ENCODE measurements at places on chromosomes 3 and 15.

GRCh38 chr15:58732625-58733363, 16.7 kb downstream of the ADAM10 start:
- no peak for DNase-seq

- no peak for DNase-seq
Observed at GRCh38 chr3:38039899-38040261, 872 bp downstream of the DLEC1 start.

DNA sequence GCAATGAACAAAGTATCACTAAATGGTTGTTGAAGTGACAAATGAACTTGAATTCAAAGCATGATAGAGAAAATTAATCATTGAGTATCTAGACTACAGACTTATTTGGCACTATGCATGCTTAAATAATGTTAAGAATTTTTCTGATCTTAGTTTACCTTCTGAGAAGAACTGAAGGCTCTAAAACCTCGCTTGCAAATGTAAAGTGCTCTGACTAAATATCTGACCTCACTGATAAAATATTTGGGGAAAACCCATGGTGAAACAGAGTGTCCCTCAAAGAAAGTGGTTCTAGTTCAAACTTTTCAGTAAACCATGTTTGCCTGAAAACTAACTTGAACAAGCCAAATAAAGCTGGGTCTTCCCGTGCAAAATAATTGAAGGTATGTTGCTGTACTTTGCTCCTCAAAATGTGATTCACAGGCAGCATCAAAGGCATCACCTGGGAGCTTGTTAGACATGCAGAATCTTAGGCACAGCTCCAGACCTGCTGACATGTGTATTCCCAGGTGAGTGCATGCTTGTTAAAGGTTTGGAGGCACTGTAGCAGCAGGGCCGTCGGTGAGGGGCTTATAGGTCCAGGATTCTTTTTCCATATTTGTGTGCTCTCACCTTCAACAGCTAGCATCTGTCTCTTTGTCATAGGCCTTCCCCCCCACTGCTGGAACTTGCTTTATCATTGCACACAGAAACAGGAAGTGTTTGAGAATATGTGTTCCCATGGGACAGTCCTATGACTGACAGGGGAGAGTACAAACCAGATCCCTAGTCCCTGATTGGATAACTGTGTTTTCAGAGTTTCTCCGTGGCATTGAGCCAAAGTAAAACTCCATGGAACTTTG, 524.2 kb upstream of the LMCD1 start:
- DNase-seq, result no peak

DNA sequence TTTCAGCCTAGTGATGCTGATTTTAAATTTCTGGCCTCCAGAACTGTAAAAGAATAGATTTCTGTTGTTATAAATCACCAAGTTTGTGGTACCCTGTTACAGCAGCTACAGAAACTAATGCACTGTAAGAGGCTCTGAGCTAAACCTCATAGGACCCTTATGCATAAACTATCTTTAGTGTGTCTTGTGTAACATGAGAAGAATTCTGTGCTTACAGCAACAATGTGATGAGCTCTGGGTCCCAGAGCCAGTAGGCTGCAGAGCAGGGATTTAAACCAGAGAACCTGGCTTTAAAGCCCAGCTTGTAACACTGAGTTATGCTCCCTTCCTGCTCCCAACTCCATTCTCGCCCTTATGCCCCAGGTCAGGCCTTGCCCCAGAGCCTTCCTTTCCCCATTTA, 113.1 kb downstream of the THSD4 start:
- no peak for DNase-seq

DNA sequence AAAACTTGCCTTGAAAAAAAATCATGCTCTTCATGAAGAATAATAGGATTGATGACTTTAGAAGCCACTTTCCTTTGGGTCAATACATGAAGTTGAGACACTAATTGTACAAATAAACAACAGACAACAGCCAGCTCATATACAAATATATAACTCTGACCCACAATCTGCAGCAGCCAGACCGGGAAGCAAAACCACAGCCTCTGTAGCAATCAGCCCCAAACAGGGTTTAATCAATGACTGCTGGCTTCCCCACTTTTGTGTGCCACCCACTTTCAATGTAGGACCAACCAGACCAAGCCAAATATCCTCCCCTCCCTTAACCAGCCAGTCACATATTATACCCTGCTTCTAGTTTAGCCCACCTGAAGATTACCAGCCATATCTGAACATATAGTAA, 39.0 kb downstream of the IFT57 start:
- peak; percentile 78 for DNase-seq

- no peak for DNase-seq
Observed at GRCh38 chr15:47762621-47763020, 45.3 kb downstream of the SEMA6D start.

DNA sequence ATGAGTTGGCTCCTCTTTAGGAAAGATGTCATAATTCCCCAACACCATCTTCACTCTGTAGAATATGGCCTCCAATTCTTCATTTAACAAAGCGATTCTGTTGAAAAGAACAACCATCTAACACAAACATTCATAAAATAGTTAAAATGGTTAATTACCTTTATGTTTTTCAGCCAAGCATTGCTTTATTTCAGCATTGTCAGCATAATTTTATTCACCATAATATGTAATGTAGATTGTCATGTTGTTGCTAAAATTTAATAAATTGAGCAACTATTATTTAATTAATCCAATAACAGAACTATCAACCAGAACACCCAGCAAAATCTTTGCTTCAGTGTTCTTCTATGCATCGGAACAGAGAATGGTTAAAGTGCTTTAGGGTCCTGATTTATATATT, 46.2 kb upstream of the EPHA3 start:
- DNase-seq, result no peak

DNA sequence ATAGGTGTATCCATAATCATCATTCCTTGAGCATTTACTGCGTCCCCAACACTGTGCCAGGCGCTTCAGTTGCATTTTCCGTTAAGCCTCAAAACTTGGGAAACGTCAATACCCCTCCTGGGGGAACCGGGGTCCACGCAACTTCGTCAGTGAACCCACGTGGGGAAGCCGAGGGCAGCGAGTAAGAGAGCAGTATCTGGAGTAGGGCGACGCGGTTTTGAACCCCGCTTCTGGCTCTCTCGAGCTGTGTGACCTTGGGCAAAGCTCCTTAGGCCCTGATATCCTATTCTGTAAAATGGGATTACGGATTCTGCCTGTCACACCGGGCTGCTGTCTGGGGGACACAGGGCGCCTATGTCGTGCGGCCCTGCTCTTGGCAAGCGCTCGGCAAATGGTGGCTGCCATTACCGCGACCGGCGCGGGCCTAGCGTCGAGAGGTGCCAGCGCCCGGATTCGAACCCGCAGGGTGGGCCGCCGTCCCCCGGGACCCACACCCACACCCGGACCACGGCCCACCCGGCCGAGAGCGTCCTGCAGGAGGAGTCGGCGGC, 590 bp downstream of the POLG start:
- DNase-seq, result no peak

DNA sequence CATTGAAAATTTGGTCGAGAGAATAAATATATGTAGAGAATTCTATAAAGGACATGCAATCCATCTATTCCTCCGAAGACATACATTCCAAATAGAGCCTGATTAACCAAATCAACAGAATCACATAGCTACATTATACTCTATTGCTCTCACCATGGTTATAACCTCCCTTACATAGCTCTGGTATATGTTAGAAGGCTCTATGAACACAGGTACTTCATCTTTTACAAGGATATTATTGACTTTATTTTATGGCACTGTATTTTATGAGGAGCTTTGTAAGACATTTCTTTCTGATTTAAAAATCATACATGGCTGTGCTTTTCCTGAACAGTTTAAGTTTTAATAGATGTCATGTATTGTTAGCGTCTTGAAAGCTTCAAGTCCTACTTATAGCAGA, 4.8 kb downstream of the IGSF10 start:
- no peak for DNase-seq

GRCh38 chr3:77931255-77932009, 891.5 kb downstream of the ROBO2 start:
- peak; percentile 20 for DNase-seq

DNA sequence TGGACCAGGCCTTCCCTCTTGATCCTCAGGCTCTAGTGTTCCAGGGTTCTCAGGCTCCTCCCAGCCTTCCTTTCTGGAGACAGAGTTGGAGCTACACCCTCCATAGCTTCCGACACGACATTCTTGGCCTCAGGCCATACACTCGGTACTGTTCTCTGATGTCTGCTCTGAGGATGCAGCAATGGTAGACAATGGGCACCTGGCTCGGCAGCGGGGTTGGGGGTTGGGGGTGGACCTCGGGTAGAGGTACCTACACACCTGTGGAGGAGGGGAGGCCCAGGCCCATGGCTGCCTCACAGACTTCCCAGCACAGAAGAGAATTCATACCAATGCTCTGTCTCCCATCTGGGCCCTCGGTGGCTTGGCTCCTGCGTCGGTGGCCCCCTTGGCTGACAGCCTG, 21.4 kb downstream of the CCDC13 start:
- DNase-seq, result peak; percentile 11

- no peak for DNase-seq
Observed at GRCh38 chr15:27086149-27086548, 115.2 kb downstream of the GABRG3 start.

- no peak for DNase-seq
Observed at GRCh38 chr15:87757084-87757483, 499.5 kb downstream of the NTRK3 start.

DNA sequence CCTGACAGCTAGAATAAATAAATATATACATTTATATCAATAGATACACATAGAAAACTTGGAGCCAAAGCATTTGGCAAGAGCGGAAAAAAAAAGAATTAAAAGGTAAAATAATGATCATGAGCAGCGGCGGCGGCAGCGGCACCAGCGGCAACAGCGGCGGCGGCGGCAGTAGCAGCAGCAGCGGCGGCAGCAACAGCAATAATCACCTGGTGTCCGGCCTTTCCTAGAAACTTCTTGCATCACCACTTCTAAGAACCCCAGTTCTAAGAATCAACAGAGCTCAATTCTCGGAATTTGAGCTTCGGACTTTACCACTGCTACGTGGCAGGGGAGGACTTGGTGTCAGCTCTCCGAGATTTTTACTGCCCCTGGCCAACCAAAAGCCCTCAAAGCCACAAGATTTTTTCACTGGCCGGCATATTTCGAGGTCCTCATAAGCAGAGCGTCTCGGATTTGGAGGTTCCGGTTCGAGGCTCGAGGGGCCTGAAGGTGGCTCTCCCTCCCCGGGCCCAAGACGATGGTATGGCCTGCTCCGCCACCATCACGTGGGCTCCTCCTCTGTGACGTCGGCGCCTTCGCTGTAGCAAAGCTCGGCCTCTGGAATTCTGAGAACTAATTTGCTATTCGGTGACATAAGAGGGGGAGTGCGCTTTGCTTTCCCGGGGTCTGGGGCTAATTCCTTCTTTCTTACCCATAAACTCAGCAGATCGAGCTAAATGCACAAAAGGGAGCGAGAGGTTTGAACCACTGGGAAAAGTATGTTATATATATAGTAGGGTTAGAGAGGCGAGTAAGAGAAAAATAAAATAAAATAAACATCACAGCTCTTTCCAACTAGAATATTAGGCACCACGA, at the start of gene BCL6:
Gene BCL6, minus strand, starts transcription at position 268 of the 858 bp plus-strand sequence. CDS start 11,775 bp downstream, outside the sequence.
- DNase-seq, result peak; percentile 99

DNA sequence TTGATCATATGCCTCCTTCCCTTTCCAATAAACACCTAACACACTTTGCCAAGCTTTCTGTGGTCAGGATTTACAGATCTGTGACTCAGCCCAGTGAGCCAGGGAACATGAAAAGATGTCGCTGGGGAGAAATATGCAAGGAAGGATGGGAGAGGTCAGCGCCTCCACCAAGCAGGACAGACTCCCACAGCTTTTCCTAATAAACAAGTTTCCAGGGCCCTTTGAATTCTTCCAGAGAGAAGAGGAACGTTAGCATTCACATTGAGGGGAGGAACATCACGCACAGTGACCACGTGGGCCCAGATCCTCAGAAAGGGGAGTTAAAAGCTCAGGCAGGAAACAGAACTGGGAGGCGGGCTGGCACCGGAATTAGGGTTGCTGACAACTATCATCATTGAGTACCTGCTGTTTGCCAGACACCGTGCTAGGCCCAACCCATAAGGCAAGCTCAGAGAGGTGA, 33.3 kb upstream of the MRPS22 start:
- no peak for DNase-seq

- peak; percentile 89 for DNase-seq
Observed at GRCh38 chr3:59049671-59050331, at the start of gene CFAP20DC. Gene CFAP20DC (minus strand): TSS chr3:59050025. CDS start chr3:59049631, 394 bp downstream.

DNA sequence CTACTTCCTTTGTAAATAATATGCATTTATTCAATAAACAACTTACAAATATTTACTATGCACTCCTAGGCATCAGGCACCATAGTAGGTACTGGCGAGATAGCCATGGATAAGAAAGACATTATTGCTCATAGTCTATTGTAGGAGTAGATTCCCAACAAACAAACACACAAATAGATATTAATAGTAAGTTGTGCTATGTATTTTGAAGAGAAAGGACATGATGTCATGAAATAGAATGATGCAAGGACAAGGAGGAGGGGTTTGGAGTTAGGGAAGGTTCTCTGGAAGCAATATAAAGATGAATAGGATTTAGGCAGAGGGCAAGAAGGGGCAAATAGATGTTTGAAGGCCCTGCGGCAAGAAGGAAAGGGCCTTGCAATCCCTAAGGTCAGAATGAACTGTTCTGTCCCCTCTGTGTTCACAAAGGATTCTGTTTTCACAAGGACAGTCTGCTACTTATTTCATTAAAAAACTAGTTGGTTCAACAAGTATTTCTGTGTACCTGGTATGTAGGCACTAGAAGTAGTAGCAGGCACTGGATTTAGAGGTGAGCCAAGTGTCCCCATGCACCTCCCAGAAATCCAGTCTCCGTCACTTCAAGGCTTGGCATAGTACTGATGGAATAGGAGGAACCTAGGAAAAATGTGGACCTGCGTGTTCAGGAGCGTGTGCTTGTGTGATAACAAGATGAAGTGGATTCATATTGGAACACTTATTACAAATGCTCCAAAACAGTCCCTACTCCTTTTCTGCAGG, 231.8 kb upstream of the TPRG1 start:
- DNase-seq, result no peak

DNA sequence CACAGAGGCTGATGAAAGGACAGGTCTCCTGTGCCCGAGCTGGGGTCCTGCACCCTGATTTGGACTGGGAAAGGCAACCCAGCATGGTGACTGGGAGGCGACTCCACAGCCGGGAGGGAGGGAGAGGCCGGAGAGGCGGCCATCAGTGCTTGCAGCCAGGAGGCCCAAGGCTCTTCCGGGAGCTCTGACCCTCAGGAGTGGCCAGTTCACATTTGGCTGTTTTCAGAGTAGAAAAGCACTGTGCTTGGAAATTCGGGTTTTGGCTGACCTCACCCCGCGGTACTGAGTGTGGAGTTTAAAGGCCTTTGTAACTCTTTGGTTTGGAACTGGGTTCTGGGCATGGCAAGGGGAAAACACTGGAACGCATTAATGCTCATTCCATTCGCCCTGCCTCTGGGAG, 31.9 kb downstream of the SMAD6 start:
- DNase-seq, result no peak

Measured in NCI-H1105 treated with DMSO at 0.1 percent for 48 hours (cell line).